A549 treated with CORT108297 at 1 μM for 4 hours (cell line): ENCODE measurements at places on chromosomes 12 and 14. TPM values are rescaled to one million over a fixed set of nuclear protein-coding genes. Genes with fewer than 3 reads are reported as not detected.

TMEM19 gene
- 30.9 to 37.9 TPM (median 33.3 TPM) in 5 replicates for total RNA-seq

INSM2 gene
- total RNA-seq = 0.02 to 0.08 TPM (median 0.07 TPM) in 3 of 5 replicates, not detected in the others

FBLN5 gene
- 2.4 to 3.3 TPM (median 2.8 TPM) in 5 replicates for total RNA-seq

POU6F1 gene
- total RNA-seq = 1.1 to 1.8 TPM (median 1.6 TPM) in 5 replicates

PKP2 gene
- total RNA-seq = 2.7 to 2.8 TPM (median 2.7 TPM) in 5 replicates

ATXN2 gene
- total RNA-seq = 42.1 to 50.8 TPM (median 46.2 TPM) in 5 replicates

NOPCHAP1 gene
- total RNA-seq = 33.1 to 37.0 TPM (median 35.0 TPM) in 5 replicates

CLEC7A gene
- not detected in 5 replicates for total RNA-seq

KCNC2 gene
- total RNA-seq = not detected in 5 replicates

GALNT9 gene
- total RNA-seq = 4.4 to 8.4 TPM (median 7.5 TPM) in 5 replicates

KRT75 gene
- 0.13 to 0.21 TPM (median 0.16 TPM) in 5 replicates for total RNA-seq

PRH2 gene
- total RNA-seq = 0.16 to 0.47 TPM in 2 of 5 replicates, not detected in the others

LRTM2 gene
- 0.07 to 0.10 TPM in 2 of 5 replicates, not detected in the others for total RNA-seq

GYS2 gene
- total RNA-seq = 0.07 TPM in 1 of 5 replicates, not detected in the others

CIDEB gene
- 0.18 to 0.66 TPM (median 0.20 TPM) in 5 replicates for total RNA-seq

NANOG gene
- not detected in 5 replicates for total RNA-seq

LIN52 gene
- 3.9 to 6.6 TPM (median 4.7 TPM) in 5 replicates for total RNA-seq

KRT78 gene
- total RNA-seq = 0.08 to 0.14 TPM (median 0.10 TPM) in 3 of 5 replicates, not detected in the others

AMN gene
- 0.20 to 0.44 TPM (median 0.34 TPM) in 5 replicates for total RNA-seq

CLEC1B gene
- not detected in 5 replicates for total RNA-seq

NFKBIA gene
- total RNA-seq = 101 to 182 TPM (median 132 TPM) in 5 replicates

CHFR gene
- total RNA-seq = 17.1 to 22.6 TPM (median 21.6 TPM) in 5 replicates
